ENCODE measurements at places on chromosomes 7 and 10.

GRCh38 chr7:141001122-141001521 lies 13.6 kb downstream of the MRPS33 start:
- DNase-seq = no peak

DNA sequence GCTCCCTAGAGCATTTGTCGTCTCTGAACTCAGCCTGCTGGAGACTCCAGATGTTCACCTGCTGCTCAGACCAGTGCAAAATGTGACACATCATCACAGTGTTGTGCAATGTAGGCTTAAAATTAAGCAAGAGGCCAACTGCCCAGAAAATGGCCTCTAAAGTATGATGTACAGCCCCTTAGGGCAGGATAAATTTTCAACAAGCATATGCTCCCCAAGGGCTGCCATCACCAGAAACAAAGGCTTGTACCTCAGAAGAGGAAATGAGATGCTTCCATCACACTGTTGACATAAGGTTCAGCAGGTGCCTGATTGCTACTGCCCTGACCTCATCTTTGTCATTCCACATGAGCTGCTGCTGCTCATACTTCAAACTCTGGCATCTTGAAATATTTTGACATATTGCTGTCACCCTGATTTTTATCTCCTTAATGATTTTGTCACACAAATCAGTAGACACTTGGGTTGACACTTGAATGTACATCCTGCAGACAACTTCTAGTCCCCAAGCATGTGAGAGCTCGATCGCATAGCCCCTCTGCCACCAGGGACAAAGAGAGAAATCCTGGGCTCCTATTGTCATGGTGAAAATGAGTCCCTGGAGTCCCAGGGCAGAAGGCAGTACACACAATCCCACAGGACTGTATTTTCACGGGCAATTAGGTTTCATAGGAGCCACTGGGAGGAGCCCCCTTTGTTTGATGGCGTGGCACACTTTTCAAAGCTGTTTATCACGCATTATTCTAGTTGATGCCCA lies 219.7 kb upstream of the STK17A start:
- no peak for DNase-seq

- no peak for DNase-seq
Observed at GRCh38 chr10:24438800-24439199, 229.9 kb downstream of the KIAA1217 start.

GRCh38 chr10:128058106-128058749 lies 68.0 kb downstream of the MKI67 start:
- no peak for DNase-seq

All from left lobe of liver (tissue), 2 donors.